ENCODE measurements at places on chromosomes 12 and 14. TPM values are rescaled to one million over a fixed set of nuclear protein-coding genes. Genes with fewer than 3 reads are reported as not detected.

Gene KRT71
- not detected for total RNA-seq

Gene RAB15
- 3.3 TPM for total RNA-seq

Gene A2M
- 3.0 TPM for total RNA-seq

Gene RHEBL1
- 2.8 TPM for total RNA-seq

Gene HOXC10
- total RNA-seq = 3.8 TPM

Gene TSPAN19
- total RNA-seq = 0.32 TPM

Gene INSM2
- total RNA-seq = not detected

Gene DDIT3
- 84.7 TPM for total RNA-seq

Gene CLEC6A
- not detected for total RNA-seq

Gene PCNX4
- total RNA-seq = 48.4 TPM

Gene PITPNM2
- total RNA-seq = 15.2 TPM

DNA sequence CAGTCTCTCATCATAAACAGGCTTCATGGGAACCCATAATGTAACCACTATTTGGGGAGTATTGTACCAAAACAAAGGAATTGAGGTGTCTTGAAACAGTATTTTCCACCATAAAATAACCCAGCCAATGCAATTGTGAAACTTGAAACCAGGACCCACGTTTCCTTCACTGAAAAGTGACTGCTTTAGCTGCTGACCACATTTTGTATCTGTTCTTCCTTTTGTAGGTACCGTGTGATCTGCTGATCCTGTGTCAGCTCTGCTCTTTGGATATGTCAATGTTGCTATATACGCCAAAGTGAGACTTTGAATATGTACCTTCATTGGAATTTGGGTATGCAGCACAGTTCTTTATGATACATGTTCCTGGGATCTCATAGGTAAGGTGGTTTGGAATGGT, 95.1 kb upstream of the CNTN1 start:
- no peak for DNase-seq

DNA sequence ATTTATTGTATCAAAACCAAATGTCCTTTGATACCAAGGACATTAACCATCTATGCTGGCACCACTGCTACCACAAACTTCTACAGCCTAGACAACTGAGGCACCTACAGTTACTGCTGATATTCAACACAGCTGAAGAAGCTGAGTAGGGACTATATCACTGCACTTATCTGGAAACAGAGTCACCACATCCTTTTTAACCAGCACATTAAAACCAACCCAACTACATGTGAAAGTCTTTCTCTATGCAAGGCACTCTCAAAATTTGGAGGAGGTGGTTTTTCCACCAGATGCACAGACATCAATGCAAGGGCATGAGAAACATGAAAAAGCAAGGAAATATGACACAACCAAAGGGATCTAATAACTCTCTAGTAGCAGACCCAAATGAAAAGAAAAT, 7.7 kb upstream of the SFSWAP start:
- no peak for DNase-seq

- no peak for DNase-seq
Observed at GRCh38 chr12:65335981-65336380, 57.5 kb downstream of the MSRB3 start.

- no peak for DNase-seq
Observed at GRCh38 chr12:112303004-112303403, 79.2 kb downstream of the HECTD4 start.

DNA sequence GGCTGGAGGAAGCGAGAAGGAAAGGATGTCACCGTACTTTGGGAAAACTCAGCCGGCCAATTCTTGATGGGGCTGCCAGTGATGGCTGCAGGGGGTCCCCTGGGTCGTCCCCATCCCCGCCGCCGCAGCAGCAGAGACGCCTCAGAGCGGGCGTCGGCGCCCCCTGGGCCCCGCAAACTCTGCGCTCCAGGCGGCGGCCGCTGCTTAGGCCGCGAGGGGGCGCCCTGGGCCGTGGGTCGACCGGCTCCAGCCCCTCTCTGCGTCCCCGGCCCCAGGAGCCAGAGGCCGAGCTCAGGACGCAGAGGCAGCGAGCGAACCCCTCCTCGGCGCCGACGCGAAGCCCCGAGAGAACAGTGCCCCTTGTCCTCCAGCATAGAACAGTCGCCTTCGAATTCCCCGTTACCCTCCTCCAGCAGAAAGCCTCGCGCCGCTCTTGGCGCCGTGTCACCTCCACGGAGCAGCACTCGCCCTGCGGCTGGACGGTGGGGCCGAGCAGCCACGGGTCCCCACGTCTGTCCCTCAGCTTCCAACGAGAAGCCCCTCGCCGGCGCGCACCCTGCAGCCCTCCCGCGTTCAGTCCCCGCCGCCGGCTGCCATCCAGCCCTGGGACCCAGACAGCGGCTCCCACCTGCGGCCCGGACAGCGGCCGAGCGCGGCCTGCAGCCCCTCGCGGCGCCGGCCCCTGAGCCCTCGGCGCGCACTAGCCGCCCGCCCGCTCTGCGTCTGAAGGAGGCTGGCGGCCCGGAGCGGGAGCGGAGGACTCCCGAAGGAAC, 106.6 kb downstream of the PRICKLE1 start:
- no peak for DNase-seq

DNA sequence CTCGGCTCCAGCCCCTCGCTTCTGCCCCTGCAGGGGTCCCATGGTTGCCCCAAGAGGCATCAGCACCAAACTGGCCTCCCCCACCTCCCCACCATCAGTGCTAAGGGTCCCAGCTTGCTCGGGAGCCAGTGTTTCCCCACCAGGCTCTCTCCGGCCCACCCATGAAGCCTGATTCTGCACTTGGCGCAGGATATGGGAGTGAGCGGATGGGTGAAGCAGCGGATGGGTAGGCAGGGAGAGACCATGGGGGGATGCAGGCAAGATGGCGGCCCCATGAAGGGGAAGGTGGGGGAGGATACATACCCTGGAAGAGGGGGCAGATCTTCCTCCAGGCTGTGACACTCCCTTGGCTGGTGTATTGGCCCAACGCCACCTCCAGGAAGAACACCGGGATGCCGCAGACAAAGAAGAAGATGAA, 9.7 kb downstream of the SLC6A12 start:
- no peak for DNase-seq

DNA sequence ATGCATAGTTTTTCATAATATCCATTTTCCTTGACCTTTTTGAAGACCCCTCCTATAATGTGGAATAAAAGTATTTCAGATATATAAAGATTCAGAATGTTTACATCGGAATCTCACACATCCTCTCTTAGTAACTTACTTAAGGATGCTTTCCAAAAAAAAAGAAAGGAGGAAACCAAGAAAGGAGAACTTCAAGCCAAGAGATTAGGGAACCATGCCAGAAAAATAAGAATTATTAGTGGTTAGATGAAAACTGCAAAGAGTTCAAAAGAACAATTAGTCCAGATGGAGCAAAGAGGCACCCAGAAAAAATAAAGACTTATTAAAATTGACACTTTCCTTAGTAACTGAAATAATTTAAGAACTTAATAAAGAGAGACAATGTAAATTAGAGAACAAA, 179.2 kb downstream of the DUSP6 start:
- DNase-seq = no peak

GRCh38 chr12:122167356-122167925, 6.6 kb downstream of the IL31 start:
- no peak for DNase-seq

DNA sequence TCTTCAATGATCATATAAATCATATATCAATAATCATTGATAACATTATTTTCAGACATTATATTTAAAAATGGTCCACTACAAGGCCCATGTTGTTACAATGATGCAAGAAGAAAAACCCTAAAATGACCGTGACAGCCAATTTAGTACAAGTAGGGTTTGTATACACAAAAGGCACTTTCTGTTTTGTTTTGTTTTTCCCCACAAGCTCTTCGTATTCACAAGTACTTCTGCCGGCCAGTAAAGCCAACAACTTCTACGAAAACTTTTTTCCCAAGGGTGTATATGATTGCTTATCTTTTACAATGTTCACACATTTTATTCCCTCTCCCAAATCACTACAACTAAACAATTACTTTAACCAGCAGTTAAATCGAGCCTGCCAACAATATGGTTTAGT, 9.6 kb downstream of the PTPRB start:
- DNase-seq = no peak

GRCh38 chr14:23079716-23080115, 15.2 kb downstream of the ACIN1 start:
- no peak for DNase-seq

- peak; percentile 66 for DNase-seq
Observed at GRCh38 chr12:47837190-47838171, 17.8 kb upstream of the HDAC7 start.

DNA sequence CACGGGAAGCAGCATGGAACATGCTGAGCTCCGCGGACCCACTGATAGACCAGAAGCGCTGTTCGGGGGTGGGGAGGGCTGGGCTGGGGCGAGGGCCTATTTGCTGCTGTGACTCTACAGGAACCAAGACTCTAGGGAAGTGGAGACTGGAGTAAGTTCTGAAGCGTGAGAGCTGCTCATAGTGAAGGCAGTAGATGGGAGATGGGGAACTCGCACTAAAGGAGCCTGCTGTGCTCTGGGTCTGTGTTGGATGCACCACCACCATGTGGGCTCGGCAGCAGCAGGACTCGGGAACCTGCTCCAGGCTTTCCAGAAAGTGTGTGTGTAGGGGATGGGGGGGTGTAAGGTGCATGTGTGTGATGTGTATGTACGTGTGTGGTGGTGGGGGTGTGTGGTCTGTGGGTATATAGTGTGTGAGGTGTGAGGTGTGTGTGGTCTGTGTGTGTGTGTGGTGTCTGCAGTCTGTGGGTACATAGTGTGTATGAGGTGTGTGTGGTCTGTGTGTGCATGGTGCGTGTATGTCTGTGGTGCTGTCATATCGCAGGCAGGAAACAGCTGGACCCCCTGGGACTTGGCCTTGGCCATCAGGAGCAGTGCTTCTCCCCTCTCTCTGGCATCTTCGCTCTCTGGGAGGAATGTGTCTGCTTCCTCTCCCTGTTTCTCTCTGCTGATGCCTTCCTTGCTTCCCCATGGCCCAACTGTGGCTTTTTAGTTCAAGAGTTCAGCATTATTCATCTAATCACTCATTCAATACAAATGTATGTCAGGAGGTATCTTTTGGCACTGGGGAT, 378.9 kb downstream of the FUT8 start:
- DNase-seq = no peak

DNA sequence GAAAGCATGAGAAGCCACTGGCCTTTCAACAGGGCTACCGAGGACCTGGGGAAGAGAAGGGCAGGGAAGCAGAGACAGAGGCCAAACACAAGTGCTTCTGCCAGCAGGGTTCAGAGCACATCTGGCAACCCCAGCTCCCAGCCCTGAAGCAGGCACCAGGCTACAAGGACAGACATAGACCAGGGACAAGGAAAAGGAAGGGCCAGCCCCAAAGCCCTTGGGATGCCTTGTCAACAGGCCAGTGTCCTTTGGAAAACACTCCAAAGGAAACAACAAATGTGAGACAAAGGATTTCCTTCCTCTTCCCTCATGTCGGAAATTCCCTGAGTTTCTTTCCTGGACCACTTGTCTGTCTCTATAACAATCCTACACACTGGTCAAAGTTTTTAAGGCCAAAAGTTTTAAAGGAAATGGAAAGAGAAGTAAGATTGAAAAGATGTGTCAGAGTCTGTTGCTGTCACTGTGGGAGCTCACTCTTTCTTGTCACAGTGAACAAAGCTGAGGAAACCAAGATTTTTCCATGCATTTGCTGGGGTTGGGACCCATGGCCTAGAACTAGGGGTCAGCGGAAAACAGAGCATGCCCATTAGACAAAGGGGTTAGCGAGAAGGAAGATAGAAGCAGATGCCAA, 59.4 kb downstream of the TTC9 start:
- no peak for DNase-seq

GRCh38 chr12:45464699-45465098, 248.8 kb downstream of the ANO6 start:
- peak; percentile 2 for DNase-seq

- no peak for DNase-seq
Observed at GRCh38 chr14:76465664-76466063, 89.7 kb downstream of the ESRRB start.

- DNase-seq = no peak
Observed at GRCh38 chr12:40117818-40118217, 11.9 kb upstream of the SLC2A13 start.

- no peak for DNase-seq
Observed at GRCh38 chr14:106062502-106063272, 536.3 kb downstream of the TMEM121 start.

DNA sequence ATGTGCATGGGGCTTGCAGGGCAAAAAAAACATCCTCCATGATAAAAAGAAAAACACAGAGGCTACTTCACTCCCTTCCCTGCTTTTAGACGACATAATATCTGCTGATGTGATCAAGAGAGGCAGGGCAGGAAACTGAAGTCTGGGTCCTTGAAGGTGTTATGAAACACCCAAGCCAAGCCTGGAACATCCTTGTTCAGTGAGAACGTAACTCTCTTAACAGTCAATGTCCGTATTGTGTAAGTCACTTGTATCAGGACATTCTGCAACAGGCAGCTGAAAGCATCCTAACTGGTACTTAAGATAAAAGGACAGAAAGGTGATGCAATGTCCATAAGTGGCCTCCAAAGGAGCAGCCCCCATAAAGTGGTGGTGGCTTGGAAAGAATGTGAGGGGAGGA, 20.0 kb downstream of the KCNK10 start:
- no peak for DNase-seq

DNA sequence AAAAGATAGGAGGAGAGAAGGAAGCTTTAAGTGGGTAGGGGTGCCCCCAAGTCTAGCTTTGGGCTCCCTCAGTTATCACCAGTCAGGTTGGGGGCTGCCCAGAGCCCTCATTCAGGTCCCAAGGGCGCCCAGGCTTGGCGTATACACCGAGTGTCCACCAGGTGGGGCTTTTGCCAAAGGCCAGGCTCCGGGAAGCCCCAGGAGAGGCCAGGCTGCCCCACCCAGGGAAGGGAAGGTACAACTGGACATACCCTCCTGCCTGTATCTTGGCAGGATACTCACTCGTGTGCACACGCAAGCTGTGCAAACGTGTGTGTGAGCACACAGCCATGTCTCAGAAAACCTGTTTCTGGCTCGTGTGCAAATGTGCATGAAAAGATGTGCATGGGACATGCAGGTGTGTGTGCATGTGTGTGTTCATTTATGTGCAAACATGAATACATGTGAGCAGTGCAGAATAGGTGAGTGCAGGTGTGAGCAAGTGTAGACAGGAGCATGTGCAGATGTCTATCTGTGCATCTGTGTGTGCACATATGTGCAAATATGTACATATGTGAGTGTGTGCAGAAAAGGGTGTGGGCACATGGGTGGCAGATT, 103.9 kb upstream of the MYL2 start:
- peak; percentile 52 for DNase-seq

DNA sequence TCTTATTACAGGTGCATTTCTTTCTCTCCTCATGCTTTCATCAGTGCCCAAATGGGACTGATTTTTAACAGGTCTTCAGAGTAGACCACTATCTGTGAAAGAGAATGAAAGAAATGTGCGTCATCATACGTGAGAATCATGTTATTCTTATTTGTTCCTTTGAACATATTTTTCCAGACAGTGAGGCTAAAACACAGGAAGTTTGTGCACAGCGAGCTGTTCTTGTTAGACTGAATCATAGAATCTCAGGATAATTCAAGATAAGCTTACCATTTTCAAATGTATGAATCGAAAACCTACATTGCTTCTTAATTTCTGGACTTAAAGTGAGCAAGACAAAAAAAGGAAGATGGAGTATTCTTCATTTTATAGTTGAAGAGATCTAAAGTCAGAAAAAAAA, 383.1 kb downstream of the EGLN3 start:
- DNase-seq = no peak

Data from HCT116 (cell line).